NCI-H1105 (cell line): ENCODE measurements at places on chromosomes 4 and X.

GRCh38 chrX:150730719-150731118 is 37.5 kb downstream of the MTMR1 start:
- DNase-seq: no peak

DNA sequence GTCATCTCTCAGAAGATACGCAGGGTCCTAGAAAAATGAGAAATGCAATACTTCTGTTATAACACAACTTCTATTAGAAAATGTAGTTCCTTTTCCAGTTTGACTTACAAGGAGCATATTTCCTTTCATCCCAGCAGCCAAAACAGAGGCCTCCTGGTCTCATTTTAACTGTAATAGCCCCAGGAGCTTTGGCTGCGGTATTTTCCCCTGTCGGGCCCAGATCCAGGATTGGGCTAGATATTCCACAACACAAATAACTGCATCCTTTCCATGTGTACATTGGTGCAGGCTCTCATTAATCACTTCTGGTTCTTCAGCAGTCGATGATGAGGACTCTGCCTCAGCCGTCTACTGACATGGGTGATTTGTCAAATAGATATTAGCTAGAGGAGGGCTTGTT is 166.1 kb downstream of the TENM3 start:
- DNase-seq: no peak

DNA sequence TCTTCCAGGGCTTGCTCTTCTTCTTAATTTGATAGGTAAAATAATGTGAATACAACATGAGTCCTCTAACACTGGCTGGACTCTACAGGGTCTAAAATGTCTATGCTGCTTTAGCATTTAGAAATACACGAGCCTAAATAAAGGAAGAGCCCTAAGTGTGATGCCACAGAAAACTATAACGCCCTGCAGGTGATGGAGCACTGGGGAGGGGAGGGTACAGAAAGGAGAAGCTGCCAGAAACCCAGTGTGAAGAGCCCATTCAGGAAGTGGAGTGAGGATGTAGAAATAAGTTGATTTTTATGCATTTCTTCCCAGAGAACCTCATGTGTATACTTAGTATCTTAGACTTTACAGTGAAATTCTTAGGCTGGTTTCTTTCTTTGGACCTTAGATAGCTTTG is 83.4 kb downstream of the TNIP2 start:
- DNase-seq: no peak

- DNase-seq: no peak
Observed at GRCh38 chrX:131331152-131331551, 42.0 kb upstream of the IGSF1 start.

- no peak for DNase-seq
Observed at GRCh38 chr4:39078829-39079228, 16.8 kb downstream of the KLHL5 start.

GRCh38 chr4:140195806-140196205 is 41.8 kb upstream of the MAML3 start:
- no peak for DNase-seq

DNA sequence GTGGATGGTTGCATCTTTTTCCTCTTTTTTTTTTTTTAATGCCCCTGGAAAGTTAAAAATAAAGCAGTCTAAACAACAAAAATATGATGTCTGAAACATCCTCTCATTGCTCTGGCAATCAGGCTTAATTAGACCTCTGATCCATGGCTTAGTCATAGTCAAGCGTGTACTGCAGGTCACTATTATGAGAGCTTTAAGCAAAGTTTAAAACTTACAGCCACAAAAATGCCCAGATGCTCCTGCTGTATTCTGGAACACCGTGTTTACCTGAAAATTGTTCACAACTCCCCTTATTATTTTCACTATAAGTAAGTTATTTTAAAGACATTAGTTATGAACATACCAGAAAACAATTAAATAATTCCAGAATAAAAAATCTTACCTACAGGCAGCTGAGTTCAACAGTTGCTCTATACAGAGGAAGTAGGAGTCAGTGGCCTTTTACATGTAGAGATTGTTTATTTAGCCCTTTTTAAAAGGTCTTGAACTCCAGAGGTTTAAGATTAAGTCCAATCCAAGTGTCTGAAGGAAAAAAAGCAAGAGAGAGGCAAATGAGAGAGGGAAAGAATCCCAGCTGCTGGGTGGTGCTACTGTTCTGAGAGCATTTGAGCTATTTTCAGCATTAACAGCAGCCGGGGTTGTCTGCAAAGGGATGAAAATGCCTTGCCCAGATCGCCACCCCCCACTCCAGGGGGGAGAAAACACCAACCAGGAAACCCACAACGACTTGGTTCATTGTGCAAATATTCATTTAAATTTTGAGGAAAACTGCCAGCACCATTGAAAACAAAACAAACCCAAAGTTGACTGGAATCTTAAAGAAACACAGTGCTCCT is 36.9 kb downstream of the SORBS2 start:
- DNase-seq: no peak

DNA sequence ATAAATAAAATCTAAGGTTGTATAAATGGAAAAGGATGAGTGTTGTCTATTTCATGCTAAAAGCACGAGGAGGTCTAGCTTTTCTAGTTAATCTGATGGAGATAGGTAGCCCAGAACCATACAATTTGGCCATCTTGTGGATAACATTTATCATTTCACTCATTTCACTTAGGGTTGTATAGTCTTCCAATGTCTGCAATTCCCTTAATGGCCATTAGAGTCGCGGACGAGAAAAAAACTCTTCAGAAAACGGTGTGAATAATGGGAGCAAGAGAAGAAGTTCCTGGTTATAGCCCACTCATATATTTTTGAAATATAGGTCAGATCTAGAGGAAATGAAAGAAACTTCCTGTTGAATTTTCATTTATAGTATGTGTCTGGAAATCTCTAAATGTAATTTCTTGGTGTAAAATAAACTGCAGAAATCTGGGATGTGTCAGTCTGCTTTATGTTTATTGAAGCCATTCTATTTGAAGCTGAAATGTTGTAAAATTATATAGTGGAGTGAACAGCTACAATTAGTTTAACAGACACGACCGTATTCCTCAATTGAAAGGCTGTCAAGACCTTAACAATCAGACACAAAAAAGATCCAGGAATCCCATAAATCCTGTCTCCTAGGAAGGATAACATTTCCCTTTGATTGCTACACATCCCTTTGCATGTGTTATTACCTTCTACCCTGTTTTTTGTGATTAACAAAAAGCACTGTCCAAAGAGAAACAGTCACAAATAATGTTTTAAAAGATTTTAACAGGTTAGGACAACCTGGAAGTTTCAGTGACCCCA is 47.7 kb upstream of the MGST2 start:
- no peak for DNase-seq

DNA sequence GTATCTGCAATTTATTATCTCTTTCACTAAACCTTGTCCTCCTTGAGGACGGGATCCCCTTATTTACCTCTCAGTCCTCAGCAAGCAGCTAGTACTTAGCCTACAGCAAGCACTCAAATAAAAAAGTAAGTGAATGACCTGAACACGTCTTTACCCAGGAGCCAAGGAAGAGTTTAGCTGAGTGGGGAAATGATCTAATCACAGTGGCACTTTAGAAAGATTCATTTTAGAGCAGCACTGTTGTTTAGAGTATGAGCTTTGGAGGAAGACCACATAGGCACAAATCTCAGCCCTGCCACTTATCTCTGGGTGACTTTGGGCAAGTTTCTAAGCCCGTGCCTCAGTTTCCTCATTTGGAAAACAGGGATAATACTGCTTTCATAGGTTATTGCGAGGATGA is 2.7 kb downstream of the FAM120C start:
- no peak for DNase-seq

- no peak for DNase-seq
Observed at GRCh38 chr4:68874507-68874906, 58.7 kb downstream of the UGT2B10 start.

DNA sequence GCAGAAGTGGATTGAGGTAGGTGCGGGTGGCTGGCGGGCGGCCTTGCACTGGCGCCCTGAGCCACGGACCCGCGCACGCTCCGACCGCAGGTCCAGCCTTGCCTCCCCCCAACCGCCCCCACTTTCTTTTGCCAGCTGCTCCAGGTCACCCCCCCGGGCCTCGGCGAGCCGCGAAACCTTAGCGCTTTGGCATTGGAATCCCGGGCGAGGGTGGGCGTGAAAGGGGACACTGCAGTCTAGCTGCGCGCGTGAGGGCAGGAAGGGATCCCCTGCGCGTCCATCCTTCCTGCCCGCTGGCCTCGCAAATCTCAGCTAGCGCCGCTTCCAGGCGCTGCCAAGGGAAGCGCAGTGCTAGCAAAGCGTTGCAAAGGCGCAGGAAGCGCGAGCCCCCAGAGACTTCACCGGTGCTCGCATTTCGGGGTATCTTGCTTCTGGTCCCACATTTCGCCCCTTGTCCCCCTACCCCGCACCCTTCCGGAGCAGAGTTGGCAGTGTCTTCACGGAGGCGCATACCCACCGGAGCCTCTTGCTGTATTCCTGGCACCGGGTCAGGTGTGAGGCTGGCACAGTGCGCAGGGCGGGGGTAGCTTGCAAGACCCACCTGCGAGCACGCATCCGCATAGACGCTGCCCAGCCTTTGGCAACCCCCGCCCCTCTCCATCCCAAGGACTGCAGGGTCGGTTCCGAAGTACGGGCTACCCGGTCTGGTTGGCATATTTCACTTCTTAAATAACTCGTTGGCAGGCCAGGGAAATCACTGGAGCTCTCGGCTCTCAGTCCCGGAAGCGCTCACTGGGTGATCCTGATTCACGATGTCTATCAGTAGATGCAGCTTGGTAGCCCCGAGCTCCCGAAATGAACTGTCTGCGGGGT is 104.4 kb downstream of the UCHL1 start:
- no peak for DNase-seq

DNA sequence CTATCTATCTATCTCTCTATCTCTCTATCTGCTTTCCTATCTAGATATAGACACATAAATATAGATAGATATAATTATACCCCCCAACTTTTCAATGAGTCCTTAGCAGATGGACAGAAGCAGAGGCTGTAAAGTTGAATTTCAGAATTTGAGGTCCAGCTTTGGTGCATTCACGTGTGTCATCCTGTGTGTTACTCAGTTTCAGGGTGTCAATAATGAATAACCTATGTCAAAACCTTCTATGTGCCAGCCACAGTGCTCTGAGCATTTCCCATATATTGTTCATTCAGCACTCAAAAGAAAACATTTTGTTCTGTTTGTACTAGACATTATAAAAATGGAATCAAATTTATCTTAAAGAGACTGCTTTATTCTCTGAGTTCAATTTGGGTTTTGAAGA is 310.0 kb downstream of the ARHGAP24 start:
- no peak for DNase-seq

- DNase-seq: no peak
Observed at GRCh38 chr4:47442980-47443379, 20.5 kb downstream of the COMMD8 start.

GRCh38 chr4:118954246-118954645 is 65.6 kb downstream of the SYNPO2 start:
- DNase-seq: no peak

- DNase-seq: no peak
Observed at GRCh38 chrX:118631586-118631985, 95.8 kb upstream of the IL13RA1 start.

DNA sequence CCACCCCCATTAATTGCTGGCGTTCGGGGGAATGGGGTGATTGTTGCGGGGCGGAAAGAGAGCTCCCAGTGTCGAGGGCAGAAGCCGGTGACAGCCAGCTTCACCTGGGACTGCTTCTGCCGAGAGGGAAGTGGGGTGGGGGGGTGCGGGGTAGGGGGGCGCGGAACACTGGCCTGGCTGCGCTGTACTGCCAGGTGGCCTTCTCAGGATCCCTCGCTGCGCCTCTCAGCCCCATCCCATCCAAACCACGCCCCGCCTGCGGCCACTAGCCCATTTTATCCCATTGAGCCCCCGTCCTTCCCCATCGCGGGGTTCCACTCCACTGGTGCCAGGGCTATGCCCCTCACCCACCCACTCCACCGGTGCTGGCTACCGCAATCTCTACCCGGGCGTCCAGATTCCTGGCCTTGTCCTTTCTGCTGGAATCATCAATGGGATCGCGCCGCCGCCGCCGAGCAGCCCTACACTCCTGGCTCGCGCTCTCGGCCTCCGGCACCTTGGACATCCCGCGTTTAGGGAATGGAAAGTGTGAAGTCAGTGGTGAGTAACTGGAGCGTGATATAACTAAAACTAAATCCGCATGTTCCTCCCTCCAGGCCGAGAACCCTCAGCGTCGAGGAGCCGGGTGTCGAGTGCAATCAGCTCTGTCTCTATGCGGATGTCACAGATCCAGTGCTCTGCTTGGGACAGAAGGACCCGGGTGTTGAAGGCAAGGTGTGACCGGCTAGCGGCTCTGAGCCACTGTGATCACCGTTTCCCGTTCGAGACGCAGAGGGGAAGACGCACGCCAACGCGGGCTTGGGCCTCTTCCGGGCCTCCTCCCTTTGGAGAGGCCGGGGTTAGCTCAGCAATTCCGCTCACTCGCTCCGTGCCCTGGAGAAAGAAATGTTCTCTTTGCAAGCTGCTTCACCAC is 20.5 kb downstream of the NKX3-2 start:
- DNase-seq: no peak
